ENCODE measurements at places on chromosomes 4 and X. TPM values are rescaled to one million over a fixed set of nuclear protein-coding genes. Genes with fewer than 3 reads are reported as not detected.

DNA sequence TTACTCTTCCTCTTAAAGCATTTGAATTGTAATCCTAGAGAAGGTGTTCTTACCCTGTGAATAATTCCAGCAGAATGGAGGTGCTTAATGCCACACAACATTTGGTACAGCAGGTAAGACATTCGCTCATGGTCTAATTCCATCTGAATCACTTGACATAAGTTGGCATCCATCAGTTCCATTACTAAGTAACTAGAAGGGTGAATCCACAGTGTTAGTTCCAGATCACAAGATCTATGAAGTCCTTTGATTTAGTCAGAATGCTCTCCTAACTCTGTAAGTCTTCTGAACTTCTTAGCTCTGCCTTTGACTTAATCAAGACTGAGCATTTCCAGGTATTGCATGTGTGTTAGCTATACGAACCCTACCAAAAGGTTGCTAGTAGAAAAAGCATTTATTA lies 258.0 kb downstream of the MAPK10 start:
- DNase-seq, result no peak

- no peak for DNase-seq
These were observed 196.8 kb upstream of the ADGRL3 start for GRCh38 chr4:61003301-61003700.

DNA sequence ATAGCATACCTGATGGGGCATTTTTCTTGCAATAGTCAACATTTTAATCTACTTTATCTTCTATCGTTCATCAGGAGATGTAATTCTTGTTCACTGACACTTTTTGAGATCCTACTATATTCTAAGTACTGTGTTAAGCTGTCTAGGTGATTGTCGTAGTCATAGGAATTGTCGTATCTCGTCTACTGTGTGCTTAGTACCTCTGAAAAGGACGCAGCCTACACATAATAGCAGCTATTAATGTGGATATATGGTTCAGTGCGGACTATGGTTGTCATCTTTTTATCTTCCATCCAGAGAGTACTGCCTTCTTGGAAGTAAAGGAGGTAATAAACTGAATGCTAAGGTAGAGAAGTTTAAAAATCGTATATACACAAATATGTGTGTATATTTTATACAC lies 21.9 kb upstream of the CFAP299 start:
- no peak for DNase-seq

Gene SOWAHB
- total RNA-seq, result 4.0 TPM

Gene RFC1
- 34.4 TPM for total RNA-seq

Gene XPNPEP2
- not detected for total RNA-seq

Data from Panc1 (cell line).